Mononuclear cell (primary cell): ENCODE measurements at places on chromosomes 12 and 14. TPM values are rescaled to one million over a fixed set of nuclear protein-coding genes. Genes with fewer than 3 reads are reported as not detected.

The TAS2R9 gene
- total RNA-seq: not detected

The TOMM20L gene
- total RNA-seq: 1.9 TPM

The HOMEZ gene
- 1.5 TPM for total RNA-seq

The PMEL gene
- not detected for total RNA-seq

The OR10A7 gene
- total RNA-seq: 0.42 TPM
